ENCODE measurements at places on chromosomes 2 and 18. TPM values are rescaled to one million over a fixed set of nuclear protein-coding genes. Genes with fewer than 3 reads are reported as not detected.

Gene SLC23A3
- 4.1 TPM for total RNA-seq

DNA sequence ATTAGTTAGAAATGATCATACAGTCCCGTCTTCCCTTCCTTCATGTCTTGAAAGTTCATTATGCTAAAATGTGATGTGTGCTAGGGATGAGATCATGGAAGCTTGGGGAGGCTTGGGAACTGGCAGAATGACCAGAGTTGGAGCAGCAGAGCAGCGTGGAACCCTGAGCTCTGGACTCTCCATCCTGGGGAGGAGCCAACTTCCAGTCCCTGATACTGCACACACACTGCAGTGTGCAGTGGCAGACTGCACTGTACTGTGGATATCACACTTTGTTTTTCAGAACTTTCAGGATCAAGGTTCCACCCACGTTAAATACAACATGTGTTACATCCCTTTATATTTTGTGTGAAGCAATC lies 27.3 kb upstream of the GREB1 start:
- no peak for DNase-seq

DNA sequence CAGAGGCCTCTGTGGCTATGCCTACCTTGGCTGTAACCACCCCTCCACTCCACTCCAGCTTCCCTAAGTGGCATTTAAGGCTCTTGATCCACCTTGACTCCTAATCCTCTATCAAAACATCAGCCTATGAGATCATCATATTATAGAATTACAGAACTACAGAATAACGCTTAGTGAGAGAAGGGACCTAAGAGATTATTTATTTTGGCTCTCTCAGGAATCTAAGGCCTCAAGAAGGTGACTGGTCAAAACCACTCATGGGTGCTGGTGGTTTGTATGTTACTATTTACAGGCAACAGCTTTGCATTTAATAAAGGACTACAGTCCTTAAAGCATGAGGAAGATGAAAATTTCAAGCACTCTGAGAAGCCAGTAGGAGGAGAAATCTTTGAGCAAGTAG lies 118.8 kb downstream of the FSHR start:
- DNase-seq, result no peak

DNA sequence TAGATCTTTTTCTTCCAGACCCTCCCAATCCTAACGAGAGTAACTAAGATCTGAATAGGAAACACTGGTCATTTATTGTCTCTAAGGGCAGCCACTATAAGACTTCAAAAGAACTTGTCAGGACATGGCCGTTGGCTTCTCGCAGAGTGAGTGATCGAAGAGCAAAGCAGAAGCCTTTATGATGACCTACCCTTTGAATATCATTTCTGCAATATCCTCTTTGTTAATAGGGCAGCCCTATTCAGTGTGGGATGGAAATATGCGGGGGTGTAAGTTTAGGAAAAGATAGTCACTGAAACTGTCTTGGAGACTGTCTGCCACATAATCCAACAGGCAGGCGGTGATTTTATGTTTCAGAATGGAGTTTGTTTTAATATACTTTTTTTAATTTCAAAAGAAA lies 70.9 kb downstream of the FBXO36 start:
- no peak for DNase-seq

Data from stomach (tissue), 19 donors.